ENCODE measurements at places on chromosomes 1 and 21.

DNA sequence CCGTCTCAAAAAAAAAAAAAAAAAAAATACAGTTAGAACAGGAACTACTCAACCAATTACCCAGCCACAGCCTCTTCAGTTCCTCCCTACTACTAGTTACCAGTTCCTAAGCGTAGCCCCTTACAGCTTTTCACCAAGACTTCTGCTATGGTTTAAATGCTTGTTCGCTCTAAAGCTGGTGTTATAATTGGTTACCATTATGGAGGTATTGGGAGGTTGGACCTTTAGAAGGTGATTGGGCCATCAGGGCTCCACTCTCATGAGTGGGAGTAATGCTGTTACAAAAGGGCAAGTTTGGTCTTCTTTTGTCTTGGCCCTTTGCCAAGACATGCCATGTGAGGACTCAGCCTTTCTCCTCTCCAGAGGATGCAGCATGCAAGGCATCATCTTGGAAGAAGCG lies 3.0 kb upstream of the SMPDL3B start:
- DNase-seq, result no peak

DNA sequence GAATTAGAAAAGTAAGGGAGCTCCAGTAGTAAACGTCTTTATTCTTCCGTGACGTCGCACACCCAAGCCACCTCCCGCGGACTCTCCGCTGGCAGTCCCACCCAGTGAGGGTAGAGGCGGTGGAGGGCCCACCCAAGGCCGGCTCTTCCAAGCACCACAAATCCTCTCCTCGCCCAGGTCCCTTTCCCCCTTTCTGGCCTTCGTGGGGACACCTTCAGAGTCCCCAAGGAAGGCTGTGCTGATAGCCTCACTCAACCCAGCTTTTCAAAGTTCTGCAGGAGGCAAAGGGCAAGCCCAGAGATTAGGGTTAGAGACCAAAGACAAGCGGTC lies 349 bp upstream of the GPN2 start:
- no peak for DNase-seq

DNA sequence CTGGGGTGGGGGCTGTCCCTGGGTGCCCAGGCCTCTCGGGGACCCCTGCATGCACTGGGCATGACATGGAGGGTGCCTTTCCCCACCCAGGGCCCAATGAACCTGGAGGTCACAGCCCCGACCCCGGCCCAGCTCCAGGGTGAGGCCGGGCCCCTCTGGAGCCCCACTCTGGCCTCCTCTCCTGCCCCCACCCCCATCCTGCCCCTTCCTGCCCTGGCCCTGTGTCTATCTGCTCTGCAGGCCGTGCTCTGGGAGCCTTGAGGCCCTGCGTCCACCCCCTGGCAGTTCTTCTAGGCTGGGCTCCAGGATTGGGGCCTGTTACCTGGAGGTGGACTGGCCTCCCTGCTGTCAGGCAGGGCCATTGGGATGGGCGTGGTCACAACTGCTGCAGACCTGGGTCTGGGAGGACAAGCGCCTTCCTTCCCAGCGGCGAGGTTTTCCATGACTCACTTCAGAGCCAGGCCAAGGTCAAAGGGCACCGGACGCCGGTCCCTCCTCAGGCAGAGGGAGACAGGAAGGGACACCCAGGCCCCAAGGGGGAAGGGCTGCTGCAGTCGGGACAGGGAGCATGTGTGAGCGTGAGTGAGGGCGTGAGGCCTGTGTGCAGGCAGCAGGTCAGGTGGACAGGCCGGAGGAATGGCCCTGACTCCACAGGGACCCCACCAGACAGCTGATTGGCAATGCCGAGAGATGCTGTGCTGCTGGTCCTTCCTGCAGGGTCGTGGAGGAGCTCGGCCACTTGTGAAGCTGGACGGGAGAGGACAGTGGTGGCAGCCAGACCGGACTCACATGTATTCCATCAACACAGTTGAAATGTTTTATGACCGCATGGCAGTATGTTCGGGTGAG lies 31.1 kb upstream of the POFUT2 start:
- no peak for DNase-seq

DNA sequence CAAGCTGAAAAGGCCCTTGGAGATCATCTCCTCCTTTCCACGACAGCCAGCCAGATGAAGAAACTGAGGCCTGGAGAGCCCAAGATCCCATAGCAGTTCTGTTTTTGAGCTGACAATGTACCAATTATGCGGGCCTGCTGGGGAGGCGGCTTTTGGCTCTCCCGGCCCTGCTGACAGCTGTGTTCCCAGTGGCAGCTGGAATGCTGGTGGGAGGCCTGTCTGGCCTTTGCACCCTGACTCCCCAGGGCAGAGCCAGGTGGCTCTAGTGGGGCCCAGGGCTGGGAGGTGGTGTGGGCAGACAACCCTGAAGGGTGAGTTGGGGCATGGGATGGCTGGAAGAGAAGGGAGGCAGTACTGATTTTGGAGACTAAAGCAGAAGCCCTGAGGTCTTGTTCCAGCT lies 30.7 kb upstream of the WASF2 start:
- DNase-seq, result no peak

- no peak for DNase-seq
These were observed 279.4 kb downstream of the RGS7 start for GRCh38 chr1:241077386-241078147.
